ENCODE measurements at places on chromosomes 3 and 15.
A peak's percentile ranks its signal among the peaks of the same experiment; 100 is the strongest.

- DNase-seq, result no peak
Observed at GRCh38 chr3:136787349-136787748, 31.6 kb upstream of the SLC35G2 start.

DNA sequence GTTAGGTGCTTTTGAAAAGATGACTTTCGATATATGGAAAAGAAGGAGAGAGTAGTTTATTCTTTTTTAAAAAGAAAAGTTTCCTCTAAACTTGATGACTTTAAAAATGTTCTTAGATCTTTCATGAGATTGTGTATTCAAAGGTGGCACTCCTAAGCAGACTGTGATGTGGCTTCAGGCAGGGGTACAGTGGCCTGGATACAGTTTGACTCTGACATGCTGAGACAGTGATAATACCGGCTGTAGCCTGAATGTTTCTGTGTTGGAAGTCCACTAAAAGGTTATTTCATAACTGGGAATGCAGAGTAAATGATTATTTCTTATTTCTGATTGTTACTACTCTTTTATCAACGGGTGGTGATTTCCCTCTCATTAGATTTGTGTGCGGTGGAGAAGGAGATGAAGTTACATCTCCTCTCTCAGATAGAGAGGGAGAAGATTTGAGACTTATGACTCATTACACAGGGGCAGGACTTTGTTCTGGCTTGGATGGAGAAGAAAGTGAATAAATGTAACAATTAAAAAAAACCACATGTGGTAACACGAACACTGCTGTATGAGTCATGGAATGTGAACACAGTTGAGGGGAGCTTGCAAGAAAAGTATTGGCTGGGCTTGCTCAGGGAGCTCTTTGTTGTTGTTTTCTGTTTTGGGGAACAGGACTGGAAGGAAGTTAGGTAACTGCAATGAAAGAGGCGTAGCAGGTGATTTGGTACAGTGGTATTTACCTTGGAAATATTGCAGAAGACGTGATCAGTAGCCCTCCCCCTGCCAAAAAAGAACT lies 21.6 kb downstream of the SPTSSB start:
- peak; percentile 43 for DNase-seq

GRCh38 chr15:80923668-80924067 lies 66.0 kb downstream of the MESD start:
- DNase-seq, result no peak

- DNase-seq, result no peak
Observed at GRCh38 chr15:100783760-100784492, 95.7 kb upstream of the ALDH1A3 start.

- DNase-seq, result no peak
Observed at GRCh38 chr15:45644437-45644836, 9.6 kb downstream of the SQOR start.

GRCh38 chr3:143643905-143644304 lies 204.4 kb downstream of the SLC9A9 start:
- DNase-seq, result no peak

- no peak for DNase-seq
Observed at GRCh38 chr3:184678317-184679055, 33.4 kb downstream of the MAGEF1 start.

DNA sequence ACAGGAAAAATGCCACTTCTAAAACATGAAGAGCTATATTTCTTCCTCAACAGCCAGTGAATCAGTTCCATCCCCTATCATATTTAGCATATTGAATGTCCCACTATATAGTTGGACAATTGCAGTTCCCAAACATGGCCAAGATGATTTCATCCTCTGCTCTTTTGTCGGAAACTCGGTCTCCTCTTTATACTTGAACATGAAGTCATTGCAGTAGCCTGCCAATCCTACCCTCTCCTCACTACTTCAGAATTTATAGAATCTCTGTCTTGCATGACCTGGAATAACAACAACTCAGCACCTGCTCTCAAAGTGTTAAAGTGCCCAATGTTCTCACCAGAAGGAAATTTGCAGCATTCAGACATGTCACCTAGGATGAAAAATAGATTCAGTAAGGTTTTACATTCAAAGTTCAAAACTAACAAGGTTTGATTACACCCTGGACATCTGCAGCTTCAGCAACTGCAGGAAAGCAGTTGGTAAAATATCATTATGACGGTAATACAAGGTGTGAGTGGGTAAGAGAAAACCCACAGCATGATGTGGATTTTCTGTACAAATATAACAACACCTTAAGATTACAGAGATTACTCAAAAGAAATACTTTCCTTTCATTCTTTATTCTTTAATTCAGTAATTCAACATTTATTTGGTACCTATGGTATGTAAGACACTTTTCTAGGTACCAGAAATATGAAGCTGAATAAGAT lies 52.5 kb downstream of the TP63 start:
- DNase-seq, result no peak

- no peak for DNase-seq
Observed at GRCh38 chr3:175668300-175668699, 809.2 kb downstream of the NAALADL2 start.
